Chondrocyte (in vitro differentiated cells): ENCODE measurements at places on chromosomes 2 and 18.

DNA sequence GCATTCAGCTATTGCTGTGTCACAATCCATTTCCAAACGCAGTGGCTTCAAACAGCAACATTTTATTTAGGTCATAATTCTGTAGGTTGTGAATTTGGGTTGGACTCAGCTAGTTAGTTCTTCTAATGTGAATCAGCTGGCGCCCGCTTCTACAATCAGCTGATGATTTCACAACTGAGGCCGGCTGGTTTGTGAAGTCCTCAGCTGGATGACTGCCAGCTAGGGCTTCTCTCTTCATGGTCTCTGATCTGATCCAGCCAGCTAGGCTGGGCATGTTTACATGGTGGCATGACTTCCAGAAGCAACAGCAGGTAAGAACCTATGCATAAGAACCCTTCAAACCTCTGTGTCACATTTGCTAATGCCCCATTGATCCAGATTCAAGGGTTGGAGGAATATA lies 172.0 kb downstream of the SLC4A10 start:
- no peak for DNase-seq

GRCh38 chr2:192571636-192572035 lies 376.9 kb upstream of the TMEFF2 start:
- no peak for DNase-seq

GRCh38 chr2:28085201-28085600 lies 194.7 kb downstream of the BABAM2 start:
- DNase-seq = no peak

GRCh38 chr2:14330884-14331283 lies 301.6 kb upstream of the LRATD1 start:
- no peak for DNase-seq

GRCh38 chr2:62760555-62760954 lies 55.0 kb downstream of the EHBP1 start:
- no peak for DNase-seq

DNA sequence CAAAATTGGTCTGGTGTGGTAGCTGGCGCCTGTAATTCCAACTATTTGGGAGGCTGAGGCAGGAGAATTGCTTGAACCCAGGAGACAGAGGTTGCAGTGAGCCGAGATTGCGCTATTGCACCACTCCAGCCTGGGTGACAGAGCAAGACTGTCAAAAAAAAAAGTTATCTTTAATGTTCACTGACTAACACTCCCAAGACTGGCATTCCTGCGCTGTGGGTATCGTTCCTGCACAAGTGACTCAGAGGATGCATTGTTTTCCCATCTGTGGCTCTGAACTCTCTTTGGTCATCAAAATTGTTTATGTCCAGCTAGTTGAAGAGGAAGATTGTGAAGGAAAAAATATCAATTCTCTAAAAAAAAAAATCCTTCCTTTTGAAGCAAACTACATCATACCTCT lies 539.0 kb downstream of the SOX11 start:
- no peak for DNase-seq

DNA sequence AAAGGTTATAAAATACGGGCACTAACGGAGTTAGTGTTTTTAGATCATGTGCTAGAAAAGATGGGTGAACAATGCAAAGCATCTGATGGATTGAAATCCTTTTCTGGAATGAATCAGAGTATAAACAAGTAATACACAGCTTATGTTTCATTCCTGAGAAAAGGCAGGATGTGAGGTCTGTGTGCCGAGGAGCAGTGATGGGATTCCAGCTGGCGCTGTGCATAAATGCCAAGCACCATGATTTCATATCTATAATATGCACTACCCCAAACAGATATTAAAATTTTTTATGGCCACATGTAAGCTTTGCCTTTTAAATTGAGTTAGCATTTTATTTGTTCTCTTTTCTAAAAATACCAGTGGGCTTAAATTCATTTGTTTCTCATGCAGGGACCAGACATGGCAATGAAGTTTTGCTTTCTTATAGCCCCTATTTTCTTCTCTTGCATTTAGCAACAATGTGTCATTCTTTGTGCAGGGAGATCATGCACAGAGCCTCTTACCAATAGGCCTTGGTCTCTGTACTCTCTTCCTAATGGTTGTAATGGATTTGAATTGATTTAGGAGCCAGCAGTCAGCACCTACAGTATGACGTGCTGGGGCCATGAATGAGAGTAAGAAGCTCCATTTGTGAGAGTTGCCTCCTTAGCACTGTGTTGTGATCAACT lies 323.9 kb downstream of the SLC8A1 start:
- no peak for DNase-seq
